ENCODE measurements at places on chromosomes 3 and 15.

GRCh38 chr3:128426128-128426921 lies 40.4 kb downstream of the DNAJB8 start:
- DNase-seq: peak; percentile 24

DNA sequence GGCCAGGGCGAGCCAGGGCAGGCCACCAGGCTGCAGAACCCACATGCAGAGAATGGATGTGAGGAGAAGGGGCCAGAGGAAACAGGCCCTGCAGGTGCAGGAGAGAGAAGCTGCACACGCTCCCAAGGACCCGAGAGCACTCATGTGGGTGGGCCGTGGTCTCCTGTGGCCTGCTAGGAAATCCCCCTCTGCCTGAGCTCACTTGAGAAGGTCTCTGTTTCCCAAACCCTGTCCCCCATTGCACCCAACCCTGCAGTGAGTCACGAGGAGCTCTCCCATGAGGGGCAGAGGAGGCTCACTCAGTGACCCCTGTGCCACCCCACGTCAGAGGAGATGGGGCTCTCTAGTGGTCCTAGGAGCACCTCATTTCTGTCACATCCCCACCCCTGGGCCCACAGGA lies 111.1 kb downstream of the KLF13 start:
- no peak for DNase-seq

GRCh38 chr3:21100656-21101359 lies 650.2 kb downstream of the ZNF385D start:
- no peak for DNase-seq

GRCh38 chr3:175329373-175329772 lies 470.2 kb downstream of the NAALADL2 start:
- DNase-seq: no peak

DNA sequence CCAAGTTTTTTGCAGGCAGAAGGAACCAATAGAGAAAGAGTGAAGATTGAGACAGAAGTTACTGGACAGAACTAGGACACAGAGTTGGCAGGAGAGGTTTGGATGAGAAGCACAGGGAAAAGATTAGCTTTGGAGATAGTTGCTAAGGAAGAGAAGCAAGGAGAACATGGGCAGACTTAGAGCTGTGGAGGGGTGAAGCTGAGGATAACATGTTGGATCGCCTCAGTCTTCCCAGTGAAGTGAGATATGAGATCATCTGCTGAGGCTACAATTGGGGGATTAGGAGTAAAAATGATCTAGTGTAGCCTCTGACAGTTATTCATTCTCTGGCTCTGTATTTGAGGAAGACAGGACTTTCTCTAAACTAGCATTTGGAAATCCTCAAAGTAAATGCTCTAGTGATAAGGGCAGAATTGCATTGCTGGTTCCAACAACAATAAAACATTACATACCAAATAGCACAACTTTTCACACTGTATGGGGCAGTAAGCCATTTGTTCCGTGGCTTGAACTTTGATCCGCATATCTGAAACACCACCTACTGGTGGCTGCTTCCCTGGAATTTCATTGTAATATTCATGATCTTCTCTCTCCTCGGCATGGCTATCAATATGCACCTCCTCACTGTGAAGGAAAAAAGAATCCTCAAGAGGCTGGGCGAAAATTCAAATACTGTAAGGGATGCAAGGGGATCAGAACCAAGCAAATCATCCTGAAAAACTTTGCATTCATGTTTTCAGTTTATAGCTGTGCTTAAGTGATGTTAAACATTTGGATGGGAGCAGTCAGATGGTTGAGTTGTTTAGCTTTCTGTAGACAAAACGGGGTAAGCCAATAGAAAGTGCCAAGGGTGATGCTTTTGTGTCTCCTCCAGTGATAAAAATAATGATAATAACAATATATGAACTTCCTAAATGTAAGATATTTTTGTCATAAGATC lies 22.2 kb upstream of the EID1 start:
- DNase-seq: no peak

DNA sequence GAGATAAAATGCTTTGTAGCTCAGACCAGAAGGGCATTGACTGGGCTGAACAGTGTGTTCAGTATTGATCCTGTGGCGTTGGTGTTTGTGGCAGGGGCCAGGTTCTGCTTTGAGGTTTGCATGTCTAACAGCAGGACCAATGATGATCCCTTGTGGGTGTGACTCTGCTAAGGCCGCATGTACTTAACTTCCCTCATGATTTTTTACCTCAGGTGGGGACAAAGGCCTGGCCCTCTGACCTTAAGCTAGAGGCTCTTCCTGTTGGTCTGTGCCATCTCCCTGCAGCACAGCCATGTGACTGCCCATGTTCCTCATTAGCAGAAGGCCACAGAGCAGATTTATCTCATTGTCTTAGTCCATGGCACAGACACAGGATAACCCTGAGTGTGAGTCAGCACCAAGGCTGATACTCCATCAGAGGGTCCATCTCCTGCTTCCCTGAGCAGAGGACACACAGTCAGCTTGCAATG lies 34.3 kb upstream of the BSN start:
- no peak for DNase-seq

GRCh38 chr3:28291577-28291976 lies 50.2 kb downstream of the CMC1 start:
- DNase-seq: no peak

GRCh38 chr3:126154391-126155279 lies 25.8 kb downstream of the ALDH1L1 start:
- no peak for DNase-seq

DNA sequence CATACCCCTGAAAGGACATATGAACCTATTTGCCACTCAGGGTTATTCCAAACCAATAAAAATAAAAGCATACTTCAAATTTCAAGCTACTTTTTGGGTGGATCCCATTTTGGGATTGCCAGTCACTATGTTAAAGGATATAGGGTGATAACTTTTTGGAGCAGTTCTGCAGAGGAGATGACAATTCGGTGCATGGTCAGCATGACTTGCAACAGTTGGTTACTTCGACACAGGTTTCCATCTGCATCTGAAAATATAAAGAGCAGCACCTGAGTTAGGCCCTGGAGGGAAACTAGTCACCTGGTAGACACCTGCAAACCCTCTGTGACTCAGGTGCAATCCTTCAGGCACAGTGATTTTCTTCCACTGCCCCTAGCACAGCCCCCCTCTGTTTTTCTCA lies 38.5 kb downstream of the RASGRP1 start:
- DNase-seq: no peak

- DNase-seq: no peak
Measured at GRCh38 chr3:160860346-160860745, 104.3 kb downstream of the PPM1L start.

GRCh38 chr3:24867783-24868182 lies 373.1 kb upstream of the THRB start:
- DNase-seq: no peak

- no peak for DNase-seq
Measured at GRCh38 chr3:172246107-172246844, 202.0 kb downstream of the GHSR start.

GRCh38 chr3:169954142-169954756 lies 12.4 kb upstream of the SEC62 start:
- no peak for DNase-seq

DNA sequence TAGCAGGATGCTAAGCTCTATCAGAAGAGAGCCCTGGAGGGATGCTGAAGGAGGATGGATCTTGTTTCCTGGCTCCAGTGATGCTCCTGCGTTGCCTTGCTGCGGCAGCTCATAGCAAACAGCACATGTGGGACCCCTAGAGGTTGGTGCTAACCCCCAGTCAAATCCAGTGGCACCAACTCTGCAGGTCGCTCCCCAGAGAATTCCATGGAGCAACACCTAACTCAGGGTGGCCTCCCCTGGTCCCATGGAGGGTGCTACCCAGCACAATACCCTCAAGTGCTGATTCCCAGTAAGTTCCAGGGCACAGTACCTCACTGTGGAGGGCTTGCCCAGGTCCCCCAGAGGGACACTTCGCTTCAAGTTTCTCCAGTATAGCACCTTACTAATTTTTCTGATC lies 231.2 kb downstream of the NEK10 start:
- DNase-seq: no peak

- DNase-seq: no peak
Measured at GRCh38 chr15:34335176-34336032, 2.2 kb downstream of the SLC12A6 start.

DNA sequence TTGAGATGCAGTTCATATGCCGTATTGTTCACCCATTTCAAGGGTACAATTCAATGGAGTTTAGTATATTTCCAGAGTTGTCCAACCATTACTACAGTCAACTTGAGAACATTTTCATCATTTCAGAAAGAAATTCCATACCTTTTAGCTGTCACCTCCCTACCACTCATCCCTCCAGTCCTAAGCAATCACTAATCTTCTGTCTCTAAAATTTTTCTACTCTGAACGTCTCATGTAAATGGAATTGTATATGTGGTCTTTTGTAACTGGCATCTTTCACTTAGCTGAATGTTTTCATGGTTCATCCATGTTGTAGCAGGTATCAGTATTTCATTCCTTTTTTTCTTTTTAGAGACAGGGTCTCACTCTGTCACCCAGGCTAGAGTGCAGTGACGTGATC lies 51.1 kb downstream of the CMTM7 start:
- DNase-seq: no peak

DNA sequence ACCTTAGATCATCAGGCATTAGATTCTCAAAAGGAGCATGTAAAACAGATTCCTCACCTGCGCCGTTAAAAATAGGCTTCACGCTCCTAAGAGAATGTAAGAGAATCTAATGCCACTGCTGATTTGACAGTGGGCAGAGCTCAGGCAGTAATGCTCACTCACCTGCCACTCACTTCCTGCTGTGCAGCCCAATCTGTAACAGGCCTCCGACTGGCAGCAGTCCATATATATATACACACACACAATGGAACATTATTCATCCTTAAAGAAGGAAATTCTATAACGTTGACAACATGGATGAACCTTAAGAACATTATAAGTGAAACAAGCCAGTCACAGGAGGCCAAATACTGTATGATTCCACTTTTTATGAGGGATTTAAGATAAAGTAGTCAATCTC lies 24.5 kb downstream of the ZNF148 start:
- DNase-seq: no peak

- no peak for DNase-seq
Measured at GRCh38 chr3:61796911-61797310, 235.5 kb downstream of the PTPRG start.

GRCh38 chr15:72227720-72228119 lies 3.3 kb downstream of the PKM start:
- DNase-seq: no peak

- no peak for DNase-seq
Measured at GRCh38 chr3:41102053-41102556, 97.2 kb upstream of the CTNNB1 start.

DNA sequence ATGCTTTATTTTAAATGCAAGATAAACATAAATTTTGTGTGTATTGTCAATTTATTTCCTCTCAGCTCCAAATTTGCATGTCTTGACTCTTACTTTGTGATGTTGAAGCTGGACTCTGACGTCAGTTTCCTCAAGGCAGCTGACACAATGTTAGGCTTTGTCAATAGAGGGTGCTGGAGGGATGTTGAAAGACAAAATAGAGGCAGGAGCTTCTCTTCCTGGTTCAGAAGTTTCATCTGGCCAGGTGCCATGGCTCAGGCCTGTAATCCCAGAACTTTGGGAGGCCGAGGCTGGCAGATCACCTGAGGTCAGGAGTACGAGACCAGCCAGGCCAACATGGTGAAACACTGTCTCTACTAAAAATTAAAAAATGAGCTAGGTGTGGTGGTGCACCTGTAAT lies 408.6 kb downstream of the GBE1 start:
- DNase-seq: no peak

DNA sequence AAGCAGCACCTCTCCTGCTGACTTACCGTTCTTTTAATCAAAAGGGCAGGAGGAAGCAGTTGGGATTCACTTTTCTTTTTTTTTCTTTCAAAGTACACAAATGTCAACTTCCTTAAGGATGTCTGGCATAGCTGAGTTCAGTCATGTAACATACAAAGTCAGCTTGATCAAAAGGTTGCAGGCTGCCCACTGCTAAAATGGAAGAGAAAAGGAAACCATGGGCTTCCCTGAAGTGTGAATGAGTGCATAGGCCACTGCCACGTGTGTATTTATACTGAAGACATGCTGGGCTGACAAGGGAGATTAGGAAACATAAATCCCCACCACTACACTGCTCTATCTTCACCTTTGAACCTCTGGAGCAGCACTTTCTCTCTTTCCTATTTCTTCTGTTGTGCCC lies 312.5 kb downstream of the TIGIT start:
- no peak for DNase-seq

DNA sequence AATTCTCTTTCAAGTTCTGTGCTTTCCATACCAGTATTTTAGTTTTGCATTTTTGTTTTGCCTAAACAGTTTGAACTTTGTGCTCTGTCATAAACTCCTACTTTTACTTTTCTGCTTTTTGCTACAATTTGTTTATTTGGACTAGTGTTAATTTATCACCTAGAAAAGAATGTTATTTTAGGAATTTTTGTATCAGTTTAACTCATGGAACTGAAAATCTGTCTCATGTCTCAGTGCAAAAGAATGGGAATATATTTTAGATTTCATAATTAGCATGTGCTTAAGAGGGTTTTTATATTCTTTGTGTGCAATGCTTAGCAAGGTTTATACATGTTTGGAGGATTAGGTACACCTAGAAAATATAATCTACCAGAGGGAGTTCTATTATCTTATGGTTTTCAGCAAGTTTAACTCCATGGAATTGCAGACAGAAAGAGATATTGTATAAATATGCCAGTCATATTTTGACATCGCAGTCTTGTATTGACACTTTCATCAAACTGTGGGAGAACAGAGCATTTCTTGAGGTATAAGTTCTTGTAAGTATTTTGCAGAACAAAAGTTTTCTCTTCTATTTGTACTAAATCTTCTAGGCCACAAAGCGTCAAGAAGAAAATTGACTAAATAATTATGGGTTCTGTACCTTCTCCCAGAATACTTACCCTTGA lies 409.9 kb downstream of the RBMS3 start:
- no peak for DNase-seq

GRCh38 chr15:53401503-53401902 lies 358.0 kb downstream of the WDR72 start:
- no peak for DNase-seq

GRCh38 chr15:60299452-60300047 lies 98.2 kb downstream of the ANXA2 start:
- DNase-seq: no peak

- DNase-seq: no peak
Measured at GRCh38 chr3:78907367-78907766, 860.4 kb downstream of the ROBO1 start.

DNA sequence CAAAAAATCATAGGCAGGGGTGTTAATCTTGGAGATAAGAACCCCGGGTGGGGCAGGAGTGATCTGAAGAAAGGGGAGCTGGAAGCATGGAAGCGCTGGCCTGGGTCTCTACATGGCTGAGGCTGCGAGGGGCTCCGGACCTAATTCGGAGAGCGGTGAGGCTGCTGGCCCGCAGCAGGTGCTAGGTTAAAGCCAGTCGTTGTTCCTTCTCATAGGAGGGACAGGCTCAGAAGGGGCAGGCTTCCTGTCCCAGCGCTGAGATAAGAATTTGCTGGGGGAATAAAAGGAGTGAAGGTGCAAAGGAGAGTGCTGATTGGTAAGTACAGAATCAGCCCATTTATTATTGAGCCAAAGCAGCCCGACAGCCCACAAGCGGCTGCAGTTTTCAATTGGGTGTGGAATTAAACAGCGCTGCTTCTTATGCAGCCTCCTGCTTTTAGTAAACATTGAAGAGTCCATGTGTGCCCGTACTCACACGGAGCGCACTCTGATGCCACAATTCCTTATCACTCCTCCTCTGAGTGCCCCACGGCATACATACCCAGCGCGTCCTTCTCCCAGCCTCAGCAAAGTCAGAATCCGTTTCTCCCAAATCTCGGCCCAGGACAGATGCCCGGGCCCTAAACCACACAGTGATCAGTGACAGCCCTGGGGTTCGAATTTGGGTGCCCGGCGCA lies 17.1 kb downstream of the CHST13 start:
- no peak for DNase-seq

GRCh38 chr15:57947282-57947681 lies 118.2 kb downstream of the ALDH1A2 start:
- DNase-seq: no peak

- no peak for DNase-seq
Measured at GRCh38 chr3:72990701-72991395, 5.8 kb upstream of the PPP4R2 start.

All from T follicular helper cell (primary cell).